Nephron progenitor cell (in vitro differentiated cells): ENCODE measurements at places on chromosomes 12 and 14.

- DNase-seq = no peak
Observed at GRCh38 chr14:29806124-29806517, 121.5 kb downstream of the PRKD1 start.

- DNase-seq = no peak
Observed at GRCh38 chr14:59532419-59532818, 44.2 kb downstream of the CCDC175 start.

- no peak for DNase-seq
Observed at GRCh38 chr12:111330800-111331752, 37.8 kb downstream of the PHETA1 start.

- DNase-seq = no peak
Observed at GRCh38 chr14:31283153-31283552, 75.6 kb upstream of the HECTD1 start.

- DNase-seq = no peak
Observed at GRCh38 chr12:38411946-38412345, 95.4 kb downstream of the ALG10B start.

- no peak for DNase-seq
Observed at GRCh38 chr14:68939181-68939892, 39.8 kb downstream of the ACTN1 start.

DNA sequence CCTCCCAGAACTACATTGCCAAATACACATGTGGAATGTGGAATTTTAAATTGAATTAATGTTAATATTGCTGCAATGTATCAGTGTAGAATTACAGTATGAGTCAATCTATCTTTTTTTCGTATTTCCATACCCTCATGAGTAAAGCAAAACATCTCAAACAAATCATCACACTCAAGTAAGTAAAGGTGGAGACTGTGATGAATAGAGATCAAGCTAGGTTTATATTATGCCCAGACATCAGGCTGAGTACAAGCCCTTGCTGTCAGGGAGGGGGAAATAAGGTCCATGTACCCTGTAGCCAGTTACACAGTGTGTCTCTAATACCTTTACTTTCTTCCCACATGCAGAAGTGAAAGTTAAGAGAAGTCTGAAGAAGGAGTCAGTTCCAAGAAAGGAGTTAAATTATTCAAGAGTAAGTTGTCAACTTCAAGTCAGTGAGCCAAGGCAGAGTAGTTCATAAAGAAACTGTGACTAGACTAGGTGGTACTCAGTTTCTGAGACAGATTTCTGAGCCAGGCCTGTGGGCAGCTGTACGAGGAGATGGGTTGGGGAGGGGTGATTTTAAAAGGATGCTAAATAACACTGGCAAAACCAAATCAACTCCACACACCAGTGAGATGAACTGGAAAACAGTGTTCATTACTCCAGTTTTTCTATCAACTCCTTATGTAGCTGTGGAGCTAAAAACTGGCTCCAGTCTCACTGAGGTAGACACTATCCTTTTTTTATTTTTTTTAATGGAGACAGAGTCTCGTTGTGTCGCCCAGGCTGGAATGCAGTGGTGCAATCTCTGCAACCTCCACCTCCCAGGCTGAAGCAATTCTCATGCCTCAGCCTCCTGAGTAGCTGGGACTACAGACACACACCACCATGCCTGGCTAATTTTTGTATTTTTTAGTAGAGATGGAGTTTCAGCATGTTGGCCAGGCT lies 23.8 kb upstream of the STK38L start:
- DNase-seq = no peak

DNA sequence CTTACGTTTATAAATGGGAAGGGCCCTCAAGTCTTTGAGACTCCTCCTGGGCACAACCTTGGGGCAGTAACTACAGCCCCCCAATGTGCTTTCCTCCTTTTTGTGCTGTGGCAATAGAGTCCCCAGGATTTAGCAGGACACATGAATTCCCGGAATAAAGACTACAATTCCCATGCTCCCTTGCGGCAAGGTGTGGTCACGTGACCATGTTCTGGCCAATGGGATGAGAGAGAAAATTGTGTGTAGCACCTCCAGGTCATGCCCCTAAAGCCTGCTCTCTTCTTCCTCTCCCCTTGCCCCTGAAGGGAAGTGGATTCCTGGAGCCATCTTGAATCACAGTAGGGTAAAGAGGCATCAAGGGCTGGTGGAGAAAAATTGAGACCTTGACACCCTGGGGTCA lies 295.1 kb upstream of the SFSWAP start:
- DNase-seq = no peak

GRCh38 chr12:64610660-64611340 lies 505 bp downstream of the RASSF3 start:
- DNase-seq = peak; percentile 68

- DNase-seq = no peak
Observed at GRCh38 chr12:88856201-88856600, 275.9 kb upstream of the KITLG start.

DNA sequence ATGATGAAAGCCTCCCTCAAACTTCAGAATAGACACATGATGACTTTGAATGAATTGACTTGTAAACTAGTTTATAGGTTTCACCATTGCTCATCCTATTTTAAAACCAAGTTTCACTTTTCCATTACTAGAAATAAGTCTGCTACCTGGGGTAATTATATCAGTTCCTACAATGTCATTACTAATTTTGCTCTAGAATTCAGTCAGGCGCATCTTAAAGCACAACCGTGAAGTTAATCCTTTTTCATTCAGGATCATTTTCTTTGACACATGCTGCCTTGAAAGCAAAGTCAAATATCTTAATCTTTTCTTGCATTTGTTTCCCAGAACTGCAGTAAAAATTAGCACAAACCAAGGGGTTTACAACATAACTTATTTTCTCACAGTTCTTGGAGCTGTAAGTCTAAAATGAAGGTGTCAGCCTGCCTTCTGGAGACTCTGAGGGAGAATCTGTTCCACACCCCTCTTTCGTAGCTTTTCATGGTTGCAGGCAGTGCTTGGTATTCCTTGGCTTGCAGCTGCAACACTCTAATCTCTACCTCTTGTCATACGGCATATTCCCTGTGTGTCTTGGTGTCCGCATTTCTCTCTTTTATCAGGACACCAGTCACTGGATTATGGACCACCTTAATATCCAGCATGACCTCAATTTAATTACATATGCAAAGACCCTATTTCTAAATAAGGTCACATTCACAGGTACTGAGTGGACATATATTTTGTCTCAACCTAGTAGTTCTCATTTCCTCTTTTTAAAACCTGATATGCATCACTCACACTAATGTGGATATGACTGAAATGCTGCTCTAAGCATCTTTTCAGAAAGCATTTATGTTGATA lies 114.3 kb upstream of the PDZRN4 start:
- DNase-seq = no peak

- DNase-seq = no peak
Observed at GRCh38 chr14:85466678-85467077, 63.3 kb upstream of the FLRT2 start.

- DNase-seq = peak; percentile 78
Observed at GRCh38 chr14:64971943-64972791, at the start of gene RAB15. Gene RAB15, minus strand, starts transcription at chr14:64972336. Its CDS starts 260 bp downstream, at chr14:64972076.

DNA sequence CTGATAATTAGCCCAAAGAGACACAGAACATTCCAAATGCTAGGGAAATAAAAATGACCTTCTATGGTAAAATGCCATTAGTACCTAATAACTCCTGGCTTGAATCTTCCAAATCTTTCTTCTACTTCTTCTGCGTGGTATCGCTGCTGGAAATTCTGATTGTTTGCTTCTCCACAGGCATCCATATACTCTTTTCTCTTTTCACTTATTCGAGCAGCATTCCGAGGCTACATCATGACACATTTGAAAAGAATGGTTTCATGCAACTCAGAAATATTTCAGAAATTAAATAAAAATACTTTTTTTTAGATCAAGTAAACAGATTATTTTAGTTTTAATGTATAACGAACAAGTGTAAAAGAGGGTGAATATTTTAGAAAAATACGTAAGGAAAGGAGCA lies 18.9 kb downstream of the ZCCHC8 start:
- DNase-seq = no peak

GRCh38 chr14:59294662-59294992 lies 106.2 kb downstream of the DAAM1 start:
- no peak for DNase-seq

DNA sequence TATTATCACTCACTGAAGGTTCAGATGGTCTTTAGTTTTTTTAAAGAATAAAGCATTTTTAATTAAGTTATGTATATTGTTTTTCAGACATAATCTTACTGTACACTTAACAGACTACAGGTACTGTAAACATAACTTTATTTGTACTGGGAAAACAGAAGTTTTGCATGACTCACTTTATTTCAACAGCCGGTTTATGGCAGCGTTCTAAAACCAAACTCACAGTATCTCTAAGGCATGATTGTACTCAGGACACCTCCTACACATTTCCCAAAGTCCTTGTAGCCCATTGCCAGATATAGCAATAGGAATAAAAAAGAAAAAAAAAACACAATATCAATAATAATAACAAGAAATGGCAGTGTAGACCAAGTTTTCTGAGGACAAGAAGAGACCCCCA lies 1341.4 kb downstream of the FSCB start:
- DNase-seq = no peak

GRCh38 chr12:130351326-130351725 lies 13.6 kb downstream of the PIWIL1 start:
- DNase-seq = no peak

DNA sequence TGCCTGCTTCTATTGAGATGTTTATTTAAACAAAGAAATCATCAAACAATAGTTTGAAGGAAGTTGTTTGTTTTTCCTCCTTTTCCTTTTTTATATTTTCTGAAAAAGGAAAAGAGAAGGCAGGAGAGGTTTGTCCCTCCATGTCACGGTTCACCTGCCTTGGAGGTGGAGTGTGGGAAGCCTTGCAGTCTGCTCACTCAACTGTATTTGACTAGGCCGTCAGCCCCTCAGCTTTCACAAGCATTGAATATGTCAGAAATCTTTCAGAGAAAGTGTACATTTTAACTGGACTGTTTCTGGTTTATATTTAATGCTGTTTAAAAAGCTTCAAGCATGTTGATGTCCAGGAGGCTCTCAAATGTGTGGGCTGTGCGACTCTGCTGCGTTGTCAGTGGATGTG lies 370.4 kb downstream of the NPAS3 start:
- DNase-seq = peak; percentile 12

- DNase-seq = no peak
Observed at GRCh38 chr14:93654599-93654998, 133.7 kb downstream of the PRIMA1 start.

- DNase-seq = peak; percentile 69
Observed at GRCh38 chr14:21846227-21846885, 172.7 kb upstream of the OR4E1 start.

GRCh38 chr12:29742646-29743045 lies 41.1 kb downstream of the TMTC1 start:
- DNase-seq = no peak

DNA sequence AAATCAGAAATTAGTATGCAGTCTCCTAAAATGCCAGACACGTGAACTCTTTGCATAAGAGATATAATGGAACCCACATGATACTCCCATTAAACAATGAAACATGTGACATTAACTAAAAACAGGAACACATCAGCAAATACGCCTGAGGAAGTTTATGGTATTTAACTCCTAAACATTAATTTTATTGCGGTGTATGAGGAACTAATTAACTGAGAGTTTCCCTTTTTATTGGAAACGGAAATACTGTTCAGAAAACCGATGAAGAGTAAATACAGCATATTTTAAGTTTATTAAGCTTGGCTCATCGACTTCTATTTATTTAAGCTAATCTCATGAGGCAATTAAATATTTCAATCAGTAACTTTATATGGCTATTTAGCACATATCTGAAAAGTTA lies 290.3 kb downstream of the SOX5 start:
- no peak for DNase-seq

- no peak for DNase-seq
Observed at GRCh38 chr12:90181216-90181615, 472.6 kb upstream of the ATP2B1 start.

GRCh38 chr12:67589078-67589477 lies 59.5 kb upstream of the DYRK2 start:
- DNase-seq = no peak

- DNase-seq = no peak
Observed at GRCh38 chr14:50714450-50715073, 46.5 kb upstream of the SAV1 start.

GRCh38 chr14:39666386-39666785 lies 234.2 kb upstream of the FBXO33 start:
- no peak for DNase-seq

GRCh38 chr12:78018939-78019338 lies 188.2 kb downstream of the NAV3 start:
- DNase-seq = no peak

- peak; percentile 72 for DNase-seq
Observed at GRCh38 chr14:23183479-23183878, at the start of gene SLC7A8. Gene SLC7A8, minus strand, starts transcription at chr14:23183660. Its CDS starts 746 bp downstream, at chr14:23182914.

- DNase-seq = no peak
Observed at GRCh38 chr14:96627811-96628775, 125.9 kb downstream of the PAPOLA start.

DNA sequence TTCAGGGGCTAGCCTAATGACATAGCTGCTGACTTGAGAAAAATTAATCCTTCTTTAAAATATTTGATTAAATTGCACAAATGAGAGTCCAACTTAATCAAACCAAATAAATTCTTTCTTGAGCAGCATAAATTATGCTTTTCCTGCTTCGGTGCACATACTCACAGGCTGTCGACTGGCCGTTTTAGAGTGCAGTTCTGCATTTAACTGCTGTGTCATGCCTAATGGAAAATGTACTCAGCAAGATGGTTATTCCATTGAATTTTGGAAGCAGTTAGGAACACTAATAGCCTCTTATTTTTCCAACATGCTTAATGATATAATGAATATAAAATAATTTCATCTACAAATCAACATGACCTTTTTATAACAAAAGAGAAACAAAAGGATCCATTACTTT lies 266.1 kb upstream of the LRIG3 start:
- no peak for DNase-seq

GRCh38 chr12:91383099-91383498 lies 200.5 kb upstream of the DCN start:
- no peak for DNase-seq

DNA sequence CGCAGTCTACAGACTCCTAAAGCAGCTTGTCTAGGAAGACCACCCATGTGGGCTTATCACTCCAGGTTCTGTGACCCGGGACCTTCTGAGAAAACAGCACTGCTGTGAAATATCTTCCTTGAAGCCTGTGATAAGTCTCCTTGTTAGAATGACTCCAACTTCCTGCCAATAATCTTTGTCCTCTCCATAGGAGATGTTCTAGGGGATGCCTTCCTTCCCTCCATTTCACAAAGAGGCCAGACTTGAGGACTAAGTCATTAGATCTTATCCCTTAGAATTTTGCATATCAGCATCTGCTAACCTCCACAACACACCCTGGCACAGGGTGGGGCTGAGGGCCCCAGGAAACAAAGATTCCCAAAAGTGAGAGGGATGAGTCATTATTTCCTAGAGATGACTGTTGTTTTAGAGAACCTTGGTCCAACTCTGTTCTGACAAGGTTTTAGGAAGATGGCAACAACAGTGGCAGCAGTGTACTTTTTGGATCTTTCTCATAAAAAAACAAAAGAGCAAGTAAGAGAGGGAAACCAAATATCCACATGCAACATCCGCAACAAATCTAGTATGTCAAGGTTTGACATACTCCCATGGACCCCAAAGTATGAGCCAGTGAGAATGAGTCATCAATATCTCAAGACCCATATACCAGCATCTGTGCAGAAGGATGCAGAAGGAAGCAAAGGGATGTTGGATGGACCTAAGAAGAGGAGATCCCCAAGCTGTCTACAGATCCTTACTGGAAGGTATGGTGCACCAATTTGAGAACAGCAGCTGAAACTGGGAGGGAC lies 6.0 kb downstream of the LTB4R start:
- no peak for DNase-seq
